ENCODE measurements at places on chromosomes 5 and 9.

GRCh38 chr9:134812343-134812673, 68.3 kb upstream of the FCN2 start:
- no peak for DNase-seq

DNA sequence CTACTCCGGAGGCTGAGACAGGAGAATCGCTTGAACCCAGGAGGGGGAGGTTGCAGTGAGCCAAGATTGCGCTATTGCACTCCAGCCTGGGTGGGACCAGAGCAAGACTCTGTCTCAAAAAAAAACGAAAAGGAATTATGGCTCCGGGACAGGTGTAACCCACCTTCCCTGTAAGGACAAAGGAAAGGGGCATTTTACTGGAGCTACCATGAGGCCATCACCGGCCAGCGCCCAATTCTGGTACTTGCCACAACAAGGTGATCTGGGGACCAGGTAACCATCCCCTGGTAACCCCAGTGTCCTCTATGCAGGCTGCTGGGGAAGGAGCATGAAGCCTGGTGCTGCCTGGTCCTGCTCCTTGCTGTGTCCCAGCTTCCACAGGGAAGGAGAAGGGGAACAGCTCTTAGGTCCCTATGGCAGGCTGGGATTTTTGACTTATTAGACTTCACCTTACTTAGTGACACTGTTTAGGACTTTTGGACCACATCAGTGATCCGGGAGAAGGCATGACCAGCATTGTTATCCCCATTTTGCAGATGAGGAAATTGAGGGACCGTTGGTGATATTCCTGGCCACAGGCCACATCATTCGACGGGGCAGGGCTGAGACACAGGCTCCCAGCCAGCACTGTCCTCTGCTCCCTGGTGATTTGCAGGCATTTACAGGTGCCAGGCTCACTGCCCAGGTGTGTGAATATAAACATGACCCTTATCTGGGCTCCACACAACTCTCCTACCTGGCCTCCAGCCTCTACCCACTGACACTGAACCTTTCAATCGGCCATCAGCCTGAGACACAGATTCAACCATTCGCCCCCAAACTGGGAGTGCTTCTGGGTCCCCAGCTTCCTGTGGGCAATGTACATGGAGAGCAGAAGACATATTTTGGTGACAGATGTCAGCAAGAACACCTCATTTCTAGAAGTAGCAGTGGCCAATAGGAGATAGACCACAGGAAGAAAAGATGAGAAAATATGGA, 26.5 kb upstream of the ABO start:
- DNase-seq: no peak

DNA sequence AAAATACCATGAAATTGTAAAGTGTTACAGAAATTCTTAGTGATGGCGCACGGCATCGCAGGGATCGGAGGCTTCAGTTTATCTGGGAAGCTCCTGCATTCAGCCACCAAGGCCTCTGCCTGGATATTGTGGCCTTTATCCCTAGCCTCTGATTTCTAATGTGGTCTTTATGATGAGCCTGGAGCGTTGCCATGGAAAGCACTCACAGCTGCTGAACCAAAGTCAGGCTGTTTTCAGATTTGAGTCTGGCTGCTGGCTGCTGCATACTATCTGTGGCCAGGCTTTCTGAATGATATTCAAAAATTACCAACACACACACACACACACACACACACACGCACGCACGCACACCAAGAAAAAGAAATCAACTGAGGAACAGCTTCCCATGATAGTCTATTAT, 101.1 kb upstream of the ZNF366 start:
- no peak for DNase-seq

- no peak for DNase-seq
Observed at GRCh38 chr5:94470802-94471201, 147.6 kb downstream of the KIAA0825 start.

- no peak for DNase-seq
Observed at GRCh38 chr9:34896112-34896511, 62.0 kb upstream of the PHF24 start.

- no peak for DNase-seq
Observed at GRCh38 chr9:92969516-92970466, 22.5 kb downstream of the FGD3 start.

GRCh38 chr5:140054086-140054689, 11.1 kb upstream of the NRG2 start:
- no peak for DNase-seq

- DNase-seq: no peak
Observed at GRCh38 chr5:159386028-159386711, 55.9 kb upstream of the IL12B start.

DNA sequence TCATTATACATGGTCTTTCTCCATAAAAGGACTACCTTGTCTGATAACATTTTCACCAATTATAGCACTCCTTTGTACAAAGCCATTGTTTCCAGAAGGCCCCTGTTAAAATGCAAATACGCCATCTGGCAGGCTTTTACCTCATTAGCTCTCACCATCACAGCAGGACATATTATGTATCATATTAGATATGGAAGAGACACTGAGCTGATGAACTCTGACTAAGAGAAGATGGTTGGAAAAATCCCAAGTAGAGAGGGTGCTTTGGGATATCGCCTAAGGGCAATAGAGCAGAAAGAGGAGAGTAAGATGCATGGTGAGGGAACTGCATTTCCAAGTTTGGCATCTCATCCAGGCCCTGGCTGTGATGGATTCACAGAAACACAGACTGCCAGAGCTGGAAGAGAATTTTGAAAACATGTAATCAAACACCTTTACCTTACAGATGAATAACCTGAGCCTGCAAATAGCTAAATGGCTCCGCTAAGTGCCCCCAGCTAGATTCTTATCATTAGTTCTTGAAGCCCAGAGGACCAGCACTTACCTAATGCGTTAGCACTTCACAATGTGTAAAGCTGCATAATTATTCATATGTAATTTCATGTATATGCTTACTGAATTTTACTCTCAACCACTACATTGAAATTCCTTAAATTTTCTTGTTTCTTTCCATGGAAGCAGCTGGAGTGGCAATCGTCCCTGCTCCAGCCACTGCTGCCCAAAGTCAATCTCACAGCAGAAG, 393.6 kb upstream of the IZUMO3 start:
- no peak for DNase-seq

GRCh38 chr9:115378241-115378640, 260.3 kb upstream of the TNC start:
- DNase-seq: no peak

GRCh38 chr5:96657068-96657467, 5.1 kb upstream of the CAST start:
- no peak for DNase-seq

- no peak for DNase-seq
Observed at GRCh38 chr9:8428389-8428788, 628.8 kb upstream of the DMAC1 start.

DNA sequence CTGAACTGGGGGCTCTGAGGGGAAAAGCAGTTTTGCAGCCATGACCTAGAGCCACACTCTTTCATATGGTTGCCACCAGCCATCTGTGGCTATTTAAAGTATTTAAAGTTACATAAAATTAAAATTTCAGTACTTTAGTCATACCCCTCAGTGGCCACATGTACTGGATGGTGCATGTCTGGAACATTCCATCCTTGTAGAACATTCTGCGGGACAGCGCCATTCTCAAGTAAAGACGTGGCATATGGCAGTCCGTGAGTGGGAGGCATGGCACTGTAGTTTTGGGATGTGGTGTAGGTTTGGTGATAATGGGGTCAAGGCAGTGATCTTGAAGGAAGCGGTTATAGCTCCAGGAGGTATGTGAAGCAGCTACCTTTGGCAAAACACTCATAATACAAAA, 61.4 kb upstream of the NFIL3 start:
- DNase-seq: no peak

- DNase-seq: peak; percentile 9
Observed at GRCh38 chr5:168991311-168991710, 309.6 kb downstream of the SLIT3 start.

GRCh38 chr9:4713849-4714248, 27.2 kb downstream of the AK3 start:
- DNase-seq: peak; percentile 1

DNA sequence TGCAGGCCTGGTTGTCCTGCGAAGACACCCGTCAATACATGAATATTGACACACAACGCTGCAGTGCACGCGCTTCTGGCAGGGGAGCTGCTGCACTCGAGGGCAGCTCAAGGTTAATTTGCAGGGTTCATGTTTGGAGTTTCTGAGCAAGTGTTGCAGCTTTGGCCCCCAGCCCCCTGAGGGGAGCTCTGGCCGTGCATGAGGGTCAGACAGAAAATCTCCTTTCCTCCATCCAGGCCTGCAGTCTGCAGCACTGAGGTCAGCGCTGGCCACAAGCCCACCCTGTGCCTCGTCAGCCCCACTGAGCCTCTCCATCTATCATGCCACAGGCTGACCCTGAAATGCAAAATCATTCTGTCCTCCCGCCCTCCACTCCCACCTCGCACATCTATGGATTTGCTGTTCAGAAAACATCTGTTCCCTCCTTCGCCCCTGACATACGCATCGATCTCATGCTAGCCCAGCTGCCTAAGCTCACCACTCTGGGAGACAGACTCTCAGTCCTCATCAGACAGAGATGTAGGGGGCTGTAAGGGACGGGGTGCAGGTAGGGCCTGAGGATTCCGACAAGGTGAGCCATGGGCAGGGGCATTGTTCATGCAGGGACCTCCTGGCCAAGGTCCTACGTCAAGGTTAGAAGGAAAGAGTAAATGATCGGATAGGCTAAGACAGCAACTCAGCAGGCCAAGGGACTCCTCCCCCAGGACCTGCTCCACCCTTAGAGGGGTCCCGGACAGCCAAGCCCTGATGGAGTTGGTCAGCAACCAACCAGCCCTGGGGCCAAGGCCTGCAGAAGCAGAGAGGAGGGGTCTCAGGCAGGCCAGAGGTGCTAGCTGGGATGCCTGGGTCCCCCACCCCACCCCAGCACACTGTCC, 125.1 kb downstream of the KCNIP1 start:
- no peak for DNase-seq

- DNase-seq: peak; percentile 15
Observed at GRCh38 chr5:53027913-53028312, 38.8 kb downstream of the ITGA2 start.

- DNase-seq: no peak
Observed at GRCh38 chr5:168481330-168481788, 4.9 kb upstream of the RARS1 start.

GRCh38 chr5:102991802-102992201, 128.1 kb downstream of the GIN1 start:
- no peak for DNase-seq

GRCh38 chr5:138901716-138902115, 26.6 kb upstream of the LRRTM2 start:
- DNase-seq: no peak

- DNase-seq: no peak
Observed at GRCh38 chr9:126934441-126934840, 19.9 kb downstream of the RALGPS1 start.

GRCh38 chr5:168706655-168707069, 127.5 kb upstream of the PANK3 start:
- peak; percentile 72 for DNase-seq

DNA sequence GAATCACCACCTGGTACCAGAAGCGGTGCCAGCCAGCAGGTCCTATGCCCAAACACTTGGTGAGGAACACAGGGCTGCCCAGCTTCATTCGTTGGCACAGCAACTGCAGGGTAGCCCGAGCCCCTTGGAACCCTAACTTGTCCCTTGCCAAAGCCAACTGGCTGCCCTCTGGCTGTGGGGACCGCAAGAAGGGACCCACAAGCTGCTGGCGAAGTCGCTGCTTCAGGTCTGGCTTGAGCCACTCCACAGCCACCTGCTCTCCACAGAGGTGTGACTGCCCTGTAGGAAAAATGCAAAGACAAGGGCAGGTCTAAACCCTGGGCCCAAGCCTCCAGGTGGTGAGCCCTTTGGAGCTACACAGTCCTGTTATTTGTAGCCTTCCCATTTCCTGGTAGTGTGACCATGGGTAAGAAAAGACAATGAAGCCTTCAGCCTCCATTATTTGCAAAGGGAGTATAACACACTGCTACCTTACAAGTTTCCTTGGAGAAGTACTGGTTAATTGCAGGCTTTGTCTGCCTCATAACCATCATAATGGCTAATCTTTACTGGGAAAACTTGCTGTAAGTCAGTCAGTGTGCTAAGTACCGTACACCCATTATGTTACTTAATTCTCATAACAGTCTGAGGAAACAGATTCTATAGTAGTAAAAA, 1.8 kb downstream of the DND1 start:
- DNase-seq: no peak

GRCh38 chr5:158513490-158514318, 586.0 kb downstream of the EBF1 start:
- no peak for DNase-seq

DNA sequence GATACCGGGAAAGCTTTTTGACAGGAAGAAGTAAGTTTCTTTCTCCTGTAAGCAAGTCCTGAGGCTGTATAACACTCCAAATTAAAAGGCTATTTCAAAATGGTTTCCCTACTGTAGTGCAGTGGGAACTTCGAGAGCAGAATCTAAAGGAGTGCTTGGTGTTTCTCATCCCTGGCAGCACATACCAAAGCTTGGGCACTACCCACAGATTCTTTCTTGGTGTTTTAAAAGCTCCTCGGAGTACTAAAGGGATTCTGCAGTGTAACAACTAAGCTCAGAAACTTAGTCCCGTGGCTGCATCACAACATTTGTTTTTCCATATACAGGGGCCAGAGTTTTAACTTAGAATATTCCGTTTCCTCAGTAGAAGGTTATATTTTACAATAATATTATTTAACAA, 5.6 kb upstream of the APC start:
- no peak for DNase-seq

DNA sequence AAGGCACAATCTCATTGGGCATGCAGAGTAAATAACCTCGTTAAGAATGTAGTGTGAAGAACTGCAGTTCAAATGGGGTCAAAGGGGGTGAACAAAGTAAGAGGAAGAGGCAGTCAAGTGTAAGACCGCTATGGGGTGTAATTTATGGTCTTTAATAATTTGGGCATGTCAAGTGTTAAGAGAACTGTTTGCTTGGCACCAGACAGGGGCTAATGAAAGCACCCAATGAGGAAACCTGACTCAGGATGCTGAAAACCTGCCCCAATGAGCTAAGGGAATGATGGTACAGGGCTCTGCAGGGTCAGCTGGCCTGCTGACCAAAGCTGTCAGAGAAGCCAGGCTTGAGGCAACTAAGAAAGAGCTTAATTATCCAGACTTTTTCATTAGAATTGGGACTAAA, 368.1 kb downstream of the DTWD2 start:
- no peak for DNase-seq

DNA sequence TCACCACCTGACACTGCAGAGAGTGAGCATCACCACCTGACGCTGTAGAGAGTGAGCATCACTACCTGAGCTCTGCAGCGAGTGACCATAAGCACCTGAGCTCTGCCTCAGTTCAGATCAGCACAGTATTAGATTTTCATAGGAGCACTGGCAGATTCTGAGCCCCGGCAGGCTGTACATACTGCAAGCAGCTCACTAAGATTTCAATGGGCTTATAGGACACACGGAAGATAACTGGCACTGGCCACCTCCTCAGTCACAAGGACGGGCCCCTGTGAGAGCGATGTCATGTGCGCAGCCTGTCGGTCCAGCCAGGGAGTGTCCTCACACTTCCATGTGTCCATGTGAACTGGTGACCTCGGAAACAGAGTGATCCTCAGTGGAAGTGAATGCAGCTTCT, 153.5 kb upstream of the IRX2 start:
- no peak for DNase-seq
